ENCODE measurements at places on chromosomes 11 and 22.

GRCh38 chr11:88544656-88545280 is 207.2 kb upstream of the CTSC start:
- no peak for DNase-seq

DNA sequence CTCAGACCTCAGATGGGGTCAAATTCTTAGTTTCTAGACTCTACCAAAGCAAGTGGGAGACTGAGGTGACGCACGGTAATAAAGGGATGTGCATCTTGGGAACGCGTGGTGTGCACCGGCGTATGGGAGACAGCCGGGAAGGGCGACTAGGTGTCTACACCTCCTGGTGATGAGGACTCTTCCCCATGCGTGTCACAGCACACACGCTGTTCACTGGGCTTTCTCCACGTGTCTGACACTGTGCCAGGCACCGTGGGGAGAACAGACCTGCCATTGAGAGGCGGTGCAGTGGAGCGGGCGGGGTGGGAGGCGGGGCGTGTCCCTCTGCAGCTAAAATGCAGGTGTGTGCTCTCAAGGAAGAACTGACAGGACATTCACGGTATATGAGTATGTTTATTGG is 5.3 kb downstream of the FXYD6 start:
- no peak for DNase-seq

DNA sequence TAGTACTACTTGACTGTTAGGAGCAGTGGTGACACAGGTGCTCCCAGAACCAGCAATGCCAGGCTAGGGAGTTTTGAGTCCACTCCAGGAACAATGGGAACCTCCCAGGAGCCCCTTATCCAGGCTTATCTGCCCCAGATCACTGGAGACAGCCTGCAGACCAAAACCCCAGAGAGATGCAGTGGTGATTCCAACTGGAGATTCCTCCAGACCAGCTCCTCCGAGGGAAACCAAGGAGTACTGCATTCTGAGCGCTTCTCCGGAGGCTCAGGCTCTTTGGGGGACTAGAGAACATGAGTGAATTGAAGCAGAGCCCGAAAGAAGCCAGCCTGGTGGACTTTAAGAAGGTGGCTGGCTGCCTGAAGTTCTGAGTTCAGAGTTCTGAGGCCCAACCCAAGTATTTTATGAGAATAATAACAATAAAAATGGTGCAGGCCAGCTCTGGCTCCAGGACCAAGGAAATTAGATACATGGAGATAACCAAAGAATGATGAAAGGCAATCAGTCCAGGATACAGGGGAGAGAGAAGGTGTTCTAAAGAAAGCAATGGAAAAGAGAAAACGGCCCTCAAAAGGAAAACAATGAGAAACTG is 1.3 kb upstream of the TMEM25 start:
- DNase-seq: no peak

GRCh38 chr11:34299284-34299972 is 58.4 kb downstream of the ABTB2 start:
- DNase-seq: no peak

DNA sequence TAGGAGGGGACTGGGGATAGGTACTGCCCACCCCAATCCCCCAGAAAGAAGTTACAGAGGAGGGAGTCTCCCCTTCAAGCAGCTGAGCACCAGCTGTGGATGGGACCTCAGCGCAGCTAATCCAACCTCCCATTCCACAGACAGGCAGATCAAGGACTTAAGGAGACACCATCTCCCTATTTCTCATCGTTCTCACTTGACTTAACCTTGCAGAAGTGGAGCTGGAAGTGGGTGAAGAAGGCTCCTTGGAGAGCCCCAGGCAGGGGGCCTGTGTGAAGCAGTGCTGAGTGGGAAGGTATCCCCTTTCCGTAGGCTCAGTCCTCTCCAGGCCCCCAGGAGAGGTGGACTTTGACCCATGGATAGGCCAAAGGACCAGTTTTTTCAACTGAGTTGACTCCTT is 27.3 kb downstream of the USP35 start:
- peak; percentile 5 for DNase-seq

DNA sequence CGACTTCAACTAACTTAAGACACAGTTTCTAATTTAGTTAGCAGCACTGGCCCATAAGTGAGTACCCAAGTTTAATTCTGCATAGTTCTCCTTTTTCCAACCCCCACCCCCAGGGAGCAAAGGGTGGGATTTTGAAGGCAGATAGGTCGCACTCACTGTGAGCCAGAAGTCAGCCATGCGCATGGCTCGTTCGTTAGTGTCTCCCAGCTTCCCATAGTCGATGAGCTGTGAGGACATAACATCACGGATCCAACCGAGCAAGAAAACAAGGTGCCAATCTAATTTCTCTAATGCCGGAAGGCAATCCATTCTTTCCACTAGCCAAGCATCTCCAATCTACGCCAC is 577 bp downstream of the MRPL17 start:
- DNase-seq: no peak

DNA sequence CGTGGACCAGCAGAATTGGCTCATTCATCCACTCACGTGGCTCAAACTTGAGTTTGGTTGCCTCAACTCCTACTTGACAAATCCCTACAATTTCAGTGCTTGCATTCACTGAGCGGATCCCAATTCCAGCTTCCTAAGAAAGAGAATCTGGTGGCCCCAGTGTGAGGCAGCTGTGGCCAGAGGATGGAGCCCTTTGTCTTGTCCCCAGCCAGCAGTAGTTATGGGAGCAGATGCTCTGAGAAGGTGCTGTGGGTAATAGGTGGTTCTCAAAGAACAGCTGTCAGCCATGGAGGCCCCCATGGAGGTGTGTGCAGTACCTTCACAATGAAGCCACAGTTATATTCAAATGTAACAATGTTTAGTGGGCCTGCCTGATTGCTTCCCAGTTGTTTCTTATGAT is 39.3 kb downstream of the KREMEN1 start:
- no peak for DNase-seq

- no peak for DNase-seq
Measured at GRCh38 chr11:27763736-27764135, 63.5 kb upstream of the BDNF start.

Measured in activated T-cell treated with anti-CD3 and anti-CD28 coated beads, Interleukin-2, amount 50 U/mL, for 24 hours (primary cell).